MV-4-11 (cell line): ENCODE measurements at places on chromosomes 2 and 18.

- no peak for DNase-seq
These were observed 190.3 kb downstream of the RBM43 start for GRCh38 chr2:151071382-151071781.

DNA sequence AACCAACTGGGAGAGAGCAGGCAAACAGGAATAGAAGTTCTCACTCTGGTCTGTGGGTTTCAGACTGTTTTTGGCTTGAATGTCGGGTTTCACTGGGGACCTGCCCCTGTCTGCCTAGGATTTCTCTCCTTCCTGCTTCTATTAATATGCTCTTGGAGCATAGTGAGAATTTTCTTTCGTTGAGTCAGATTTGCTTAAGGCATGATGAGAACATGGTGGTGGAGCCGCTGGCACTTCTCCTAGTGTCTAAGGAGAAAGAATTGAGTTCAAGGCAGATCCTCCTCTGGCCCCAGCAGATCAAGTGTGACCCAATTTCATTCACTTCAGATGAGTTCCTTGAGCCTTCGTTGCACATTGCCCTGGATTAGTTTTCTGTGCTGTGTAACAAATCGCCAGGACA lies 103.9 kb upstream of the HS6ST1 start:
- no peak for DNase-seq

DNA sequence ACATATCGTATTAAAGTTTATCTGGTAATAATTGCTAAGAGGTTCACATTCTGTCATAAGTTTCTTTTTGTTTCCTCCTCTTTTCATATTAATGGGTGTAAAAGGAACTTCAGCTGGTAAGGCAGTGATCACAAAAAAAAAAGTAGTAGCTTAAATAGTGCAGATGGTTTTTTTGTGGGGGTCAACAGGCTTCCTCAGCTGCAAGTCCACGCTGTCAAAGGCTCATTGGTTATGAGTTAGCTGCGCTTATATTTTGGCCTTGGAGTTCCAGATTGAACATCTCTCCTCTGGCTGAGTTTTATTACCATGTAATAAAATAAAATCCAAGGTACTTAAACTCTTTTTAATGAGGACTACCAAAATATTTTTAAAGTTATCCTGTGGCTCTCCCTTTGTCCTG lies 277.0 kb upstream of the ZEB2 start:
- no peak for DNase-seq

DNA sequence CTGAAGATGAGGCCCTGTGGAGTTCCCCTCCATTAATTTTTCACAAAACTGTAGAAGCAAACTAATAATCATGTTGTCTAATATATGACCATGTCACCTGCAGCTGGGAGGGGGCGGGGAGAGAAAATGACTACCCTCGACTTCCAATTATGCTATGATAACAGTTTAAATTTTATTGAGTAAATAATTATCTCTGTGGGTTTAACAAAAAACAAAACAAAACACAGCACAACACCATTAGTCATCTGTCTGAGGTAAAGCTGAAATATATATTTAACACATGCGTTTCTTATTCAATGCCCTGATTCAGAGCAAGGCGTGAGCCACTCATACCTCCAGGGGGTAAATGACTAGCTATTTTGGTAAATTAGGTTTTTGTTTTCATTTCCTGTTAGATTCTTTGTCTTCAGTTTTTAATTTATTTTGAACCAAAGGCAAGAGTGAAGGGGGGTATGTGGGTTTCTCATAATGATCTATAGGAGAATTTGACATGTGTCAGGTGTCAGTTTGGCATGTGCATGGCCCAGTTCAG lies 77.4 kb upstream of the ZCCHC2 start:
- no peak for DNase-seq

DNA sequence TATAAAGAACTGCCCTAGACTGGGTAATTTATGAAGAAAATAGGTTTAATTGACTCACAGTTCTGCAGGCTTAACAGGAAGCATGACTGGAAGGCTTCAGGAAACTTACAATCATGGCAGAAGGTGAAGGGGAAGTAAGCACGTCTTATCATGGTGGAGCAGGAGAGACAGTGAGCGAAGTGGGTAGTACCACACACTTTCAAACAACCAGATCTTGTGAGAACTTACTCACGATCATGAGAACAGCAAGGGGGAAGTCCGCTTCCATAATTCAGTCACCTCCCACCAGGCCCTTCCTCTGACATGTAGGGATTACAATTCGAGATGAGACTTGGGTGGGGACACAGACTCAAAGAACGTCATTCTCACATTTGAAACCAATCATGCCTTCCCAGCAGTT lies 260.1 kb upstream of the FAM98A start:
- DNase-seq: peak; percentile 11

GRCh38 chr2:26897807-26898479 lies 50.0 kb downstream of the DPYSL5 start:
- no peak for DNase-seq

DNA sequence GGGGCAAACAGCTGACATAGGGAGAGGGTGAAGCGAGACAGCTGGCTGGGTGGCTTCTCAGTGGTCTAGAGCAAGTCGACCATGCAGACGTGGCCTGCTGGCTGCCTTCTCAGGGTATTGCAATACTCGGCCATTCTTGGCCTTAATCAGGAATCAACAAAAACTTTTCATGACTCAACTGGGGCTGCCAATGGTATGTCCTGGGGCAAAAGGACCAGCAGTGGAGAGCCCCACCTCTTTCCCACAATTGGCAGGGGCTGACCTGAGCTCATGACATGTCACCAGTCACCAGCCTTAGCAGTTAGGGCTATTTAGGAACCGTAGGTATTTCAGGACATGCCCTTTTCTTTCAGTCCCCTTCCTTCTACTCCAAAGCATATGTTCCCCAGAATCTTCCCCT lies 19.1 kb downstream of the PLA2R1 start:
- DNase-seq: no peak

DNA sequence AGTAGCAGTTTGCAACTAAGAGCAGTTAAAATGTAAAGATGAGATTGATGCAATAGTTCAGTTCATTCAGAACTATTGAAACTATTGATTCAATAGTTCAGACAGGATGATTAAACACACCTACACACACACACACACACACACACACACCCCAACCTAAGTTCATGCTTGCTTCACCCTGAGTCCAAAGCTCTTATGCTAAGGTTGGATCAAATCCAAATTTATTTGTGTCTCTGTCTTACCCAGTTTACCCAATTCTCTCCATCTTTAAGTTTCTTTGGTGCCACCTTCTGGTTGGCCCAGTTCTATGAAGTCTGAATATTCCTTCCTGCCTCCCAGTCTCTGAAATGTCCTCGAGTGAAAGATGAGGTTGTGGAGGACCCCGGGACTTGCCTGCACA lies 5.1 kb downstream of the SERPINB8 start:
- peak; percentile 88 for DNase-seq

DNA sequence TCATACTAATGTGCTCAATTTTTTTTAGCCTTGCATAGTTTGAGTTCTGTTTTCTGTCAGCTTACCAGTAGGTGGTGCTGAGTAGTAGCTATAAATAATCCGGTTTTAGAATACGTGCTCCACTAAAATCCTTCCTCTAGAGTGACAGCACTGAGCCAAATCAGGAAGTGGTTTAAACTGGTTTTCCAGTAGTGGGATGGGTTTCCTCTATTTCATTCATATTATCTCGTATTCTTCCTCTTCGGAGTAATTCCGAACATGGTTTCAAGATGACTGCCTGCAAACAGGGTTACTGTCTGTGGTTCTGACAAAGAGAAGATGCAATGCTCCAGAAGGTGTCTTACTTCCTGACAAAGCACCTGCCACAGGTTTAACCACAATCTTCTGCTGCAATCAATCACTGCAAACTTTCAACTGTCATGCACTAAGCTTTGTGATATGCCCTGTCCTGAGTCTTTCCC lies 496.9 kb upstream of the VRK2 start:
- peak; percentile 95 for DNase-seq

DNA sequence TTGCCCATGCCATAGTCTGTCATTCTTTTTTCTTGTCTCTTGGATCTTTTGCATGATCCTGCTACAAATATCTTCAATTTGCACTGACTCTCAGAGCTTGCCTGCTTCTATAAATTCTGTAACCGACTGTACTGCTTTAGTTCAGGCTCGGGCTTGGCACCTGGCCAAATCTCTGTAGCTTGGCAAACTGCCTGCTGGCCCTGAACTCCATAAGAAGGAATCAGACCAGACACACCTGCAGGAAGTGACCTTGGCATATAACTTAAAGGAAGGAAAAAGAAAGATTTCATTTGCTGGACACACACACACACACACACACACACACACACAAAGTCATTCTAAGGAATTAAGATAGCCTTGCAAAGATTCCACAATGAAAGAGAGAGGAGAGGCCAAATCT lies 291.2 kb upstream of the DDX18 start:
- DNase-seq: no peak

- no peak for DNase-seq
These were observed 84.4 kb upstream of the HS6ST1 start for GRCh38 chr2:128402911-128403670.

- DNase-seq: no peak
These were observed 49.8 kb downstream of the EML6 start for GRCh38 chr2:54773233-54773632.

GRCh38 chr2:238907717-238908173 lies 59.9 kb downstream of the TWIST2 start:
- no peak for DNase-seq

DNA sequence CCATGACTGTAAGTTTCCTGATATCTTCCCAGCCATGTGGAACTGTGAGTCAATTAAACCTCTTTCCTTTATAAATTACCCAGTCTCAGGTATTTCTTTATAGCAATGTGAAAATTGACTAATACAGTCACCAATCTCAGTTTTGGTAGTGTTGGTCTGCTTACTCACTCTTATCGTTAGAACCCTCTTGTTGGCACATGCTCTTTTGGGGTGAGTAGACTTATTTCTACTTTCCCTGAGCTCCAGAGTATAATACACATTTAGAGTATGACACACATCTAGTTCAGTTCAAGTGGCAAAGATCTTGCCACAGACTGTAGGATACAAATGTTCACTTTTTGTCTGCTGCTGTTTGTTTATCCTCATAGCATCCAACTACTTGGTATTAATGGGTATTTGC lies 347.5 kb upstream of the CELF4 start:
- DNase-seq: no peak

GRCh38 chr18:76991021-76991688 lies 141.4 kb downstream of the MBP start:
- peak; percentile 57 for DNase-seq

GRCh38 chr2:231800493-231801091 lies 14.3 kb downstream of the COPS7B start:
- DNase-seq: peak; percentile 31

DNA sequence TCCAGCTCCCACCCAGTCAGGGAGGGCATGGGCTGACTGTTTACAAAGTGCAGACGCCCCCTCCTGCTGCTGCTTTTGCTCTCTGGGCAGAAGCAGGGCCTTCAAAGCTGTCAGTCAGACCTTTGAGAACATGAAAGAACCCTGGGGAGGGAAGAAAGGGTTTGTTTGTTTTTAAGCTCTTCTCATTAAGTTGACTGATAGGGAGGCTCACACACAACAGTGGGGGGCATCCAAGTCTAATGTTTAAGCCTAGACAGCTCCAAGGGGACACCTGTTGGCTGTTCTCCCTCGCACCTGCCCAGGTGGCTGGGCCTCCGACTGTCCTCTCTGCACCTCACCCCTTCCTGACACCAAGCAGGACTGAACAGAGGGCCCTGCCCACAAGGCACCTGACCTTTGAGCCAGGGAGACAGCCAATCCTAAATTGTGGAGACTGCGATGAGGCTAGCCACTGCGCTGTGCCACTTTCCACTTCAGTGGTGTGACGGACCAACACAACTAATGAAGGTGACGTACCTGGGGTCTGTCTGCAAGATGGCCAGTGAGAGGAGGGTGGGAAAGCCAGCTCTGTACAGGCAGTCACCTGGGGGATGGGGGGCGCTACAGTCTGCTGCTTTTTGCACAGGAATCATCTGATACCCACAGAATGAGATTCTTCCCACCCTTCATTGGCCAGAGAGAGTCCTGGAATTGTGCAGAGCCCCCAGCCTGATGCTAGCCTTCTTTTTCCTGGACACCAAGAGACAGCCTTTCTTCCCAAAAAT lies 16.3 kb downstream of the ST6GAL2 start:
- DNase-seq: no peak

DNA sequence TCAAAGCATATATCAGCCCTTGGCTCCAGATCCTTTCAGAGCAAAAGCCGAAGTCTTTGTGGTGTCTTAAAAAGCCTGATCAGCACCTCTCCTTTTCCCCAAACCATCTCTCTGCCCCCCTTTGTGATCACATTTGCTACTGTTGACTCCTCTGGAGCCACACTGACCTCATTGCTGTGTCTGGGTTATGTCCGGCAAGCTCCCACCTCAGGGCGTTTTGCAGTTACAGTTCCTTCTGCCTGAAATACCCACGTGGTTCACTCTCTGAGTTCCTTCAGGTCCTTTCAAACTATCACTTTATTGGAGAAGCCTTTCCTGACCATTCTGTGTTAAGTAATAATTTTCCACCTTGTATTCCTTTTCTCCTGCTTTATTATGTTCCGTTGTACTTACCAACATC lies 11.8 kb downstream of the C2orf69 start:
- peak; percentile 50 for DNase-seq

GRCh38 chr2:216653931-216654365 lies 20.7 kb downstream of the IGFBP2 start:
- no peak for DNase-seq

DNA sequence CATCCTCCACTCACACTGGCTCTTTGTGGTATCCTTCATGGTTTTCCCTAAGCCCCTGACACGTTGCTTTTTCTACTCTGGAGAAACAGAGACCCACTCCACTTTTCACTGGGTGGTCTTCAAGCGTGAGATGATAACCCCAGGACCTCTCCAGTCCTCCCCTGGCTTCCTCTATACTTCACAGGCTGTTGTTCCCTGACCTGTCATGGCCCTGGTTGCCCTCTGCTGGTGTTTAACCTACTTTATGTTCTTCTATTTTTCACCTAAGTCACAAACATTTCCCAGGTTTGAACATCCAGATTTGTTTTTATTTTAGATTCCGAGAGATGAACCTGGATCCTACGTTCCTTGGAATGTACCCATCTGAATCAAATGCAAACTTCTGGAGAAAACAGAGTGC lies 84.5 kb downstream of the AOX1 start:
- DNase-seq: no peak

GRCh38 chr2:233829193-233830110 lies 24.9 kb downstream of the HJURP start:
- DNase-seq: no peak

DNA sequence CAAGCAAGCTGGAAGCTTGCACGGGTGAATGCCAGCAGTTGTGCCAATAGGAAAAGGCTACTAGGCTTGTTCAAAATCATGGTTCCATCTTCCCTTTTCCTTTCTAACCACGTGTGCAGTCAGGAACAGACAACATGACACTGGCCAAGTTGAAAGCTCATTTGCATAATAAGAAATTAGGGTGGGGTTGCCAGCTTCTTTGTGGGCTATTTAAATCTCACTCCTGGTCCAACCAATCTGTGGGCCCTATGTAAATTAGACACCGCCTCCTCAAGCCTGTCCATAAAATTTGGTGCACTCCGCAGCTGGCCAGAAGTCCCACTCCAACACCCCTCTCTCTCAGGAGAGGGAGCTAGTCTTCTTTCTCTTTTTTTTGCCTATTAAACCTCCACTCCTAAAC lies 1948.4 kb upstream of the PIK3C3 start:
- no peak for DNase-seq
